Chondrocyte (in vitro differentiated cells): ENCODE measurements at places on chromosomes 4 and X.
A peak's percentile ranks its signal among the peaks of the same experiment; 100 is the strongest.

GRCh38 chrX:152245213-152245612 is 106.8 kb upstream of the MAGEA10 start:
- no peaks in the 10 kb centered on the region for H3K4me1 ChIP-seq
- no peak overlapping the region for H3K4me3 ChIP-seq
- H3K27ac ChIP-seq = no peak overlapping the region
- no peak for DNase-seq
- H3K36me3 ChIP-seq = no peaks in the 10 kb centered on the region

DNA sequence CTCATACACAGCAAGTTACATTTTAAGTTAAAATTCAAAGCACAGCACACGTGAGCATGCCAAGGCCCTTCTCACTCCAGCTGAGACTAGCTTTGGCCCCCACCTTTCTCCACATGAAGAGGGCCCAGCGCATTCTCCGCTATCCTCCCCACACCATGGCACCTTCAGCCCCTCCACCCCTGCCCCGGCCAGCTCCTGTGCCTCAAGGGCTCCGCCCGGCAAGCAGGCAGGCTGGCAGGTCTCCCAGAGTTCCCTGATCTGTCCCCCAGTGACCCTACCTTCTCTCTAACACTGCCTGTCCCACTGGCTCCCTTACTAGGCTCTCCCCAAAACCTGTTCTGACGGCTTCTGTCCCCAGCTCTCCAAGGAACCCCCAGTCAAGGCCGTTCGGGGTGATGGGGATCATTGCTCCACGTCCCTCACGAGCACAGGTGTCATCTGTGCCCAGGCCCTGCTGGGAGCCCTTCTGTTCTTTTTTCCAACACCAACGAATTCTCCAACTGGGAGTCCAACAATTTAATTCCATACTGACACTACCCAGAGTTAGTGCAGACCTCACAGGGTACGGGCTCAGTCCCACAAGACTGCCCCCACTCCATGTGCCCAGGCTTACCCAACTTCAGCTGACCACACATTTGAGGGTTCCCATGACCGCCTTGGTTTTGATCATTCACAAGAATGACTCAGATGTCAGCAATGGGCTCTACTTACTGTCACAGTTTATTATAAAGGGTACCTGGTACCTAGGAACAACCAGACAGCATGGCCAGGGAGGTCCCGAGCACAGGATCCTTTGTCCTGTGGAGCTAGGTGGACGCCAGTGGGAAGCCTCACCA is 4.2 kb downstream of the LETM1 start:
- H3K27me3 ChIP-seq = no peaks in the 10 kb centered on the region
- no peaks in the 10 kb centered on the region for H3K36me3 ChIP-seq
- DNase-seq = no peak
- no peak overlapping the region for H3K4me3 ChIP-seq
- no peak overlapping the region for H3K27ac ChIP-seq

DNA sequence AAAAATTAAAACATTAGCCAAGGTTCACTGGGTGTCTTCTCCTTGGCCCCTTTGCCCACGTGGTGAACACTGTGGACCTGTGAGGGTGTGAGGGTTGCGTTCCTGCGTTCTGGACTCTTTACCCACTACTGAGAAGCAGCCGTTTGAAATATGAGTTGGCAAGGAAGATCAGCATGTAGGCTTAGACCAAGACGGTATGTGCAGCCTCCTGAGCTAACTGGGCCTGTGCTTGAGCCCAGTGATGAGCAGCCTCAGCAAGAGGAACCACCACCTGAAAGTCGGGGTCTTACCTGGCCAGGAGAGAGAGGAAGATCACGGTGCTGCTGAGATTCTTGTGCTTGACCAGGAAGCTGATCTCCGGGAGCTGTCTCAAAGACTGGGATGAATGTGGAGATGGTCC is 19.5 kb downstream of the RGS12 start:
- H3K27me3 ChIP-seq = no peaks in the 10 kb centered on the region
- DNase-seq = no peak
- H3K4me1 ChIP-seq = peaks cover 8% of the 10 kb centered on the region
- H3K4me3 ChIP-seq = no peak overlapping the region
- no peak overlapping the region for H3K27ac ChIP-seq

GRCh38 chrX:153765138-153766079 is 1.4 kb downstream of the PLXNB3 start:
- peak overlapping the region; percentile 74 for H3K4me3 ChIP-seq
- H3K36me3 ChIP-seq = peaks cover 2% of the 10 kb centered on the region
- H3K4me1 ChIP-seq = peaks cover 11% of the 10 kb centered on the region
- no peaks in the 10 kb centered on the region for H3K27me3 ChIP-seq

DNA sequence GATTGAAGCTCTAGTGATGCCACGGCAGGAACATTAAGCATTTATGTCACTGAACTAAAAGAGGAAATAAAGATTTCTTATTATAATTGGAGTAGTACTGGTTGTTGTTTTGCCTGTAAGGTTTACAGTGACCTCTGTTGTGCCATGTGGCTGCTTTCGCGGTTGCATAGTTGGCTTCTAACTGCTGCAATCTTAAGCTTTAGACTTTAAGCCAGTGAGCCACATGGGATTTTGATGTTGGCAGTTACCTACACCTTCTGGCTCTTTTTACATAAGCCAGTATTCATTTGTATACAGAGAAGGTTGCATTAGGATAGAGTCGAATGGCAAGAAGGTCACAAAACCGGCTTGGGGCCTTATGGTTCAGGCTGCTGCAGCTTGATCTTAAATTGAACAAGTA is 1311.6 kb downstream of the RAPGEF2 start:
- no peaks in the 10 kb centered on the region for H3K27me3 ChIP-seq
- DNase-seq = no peak
- H3K27ac ChIP-seq = no peak overlapping the region
- no peak overlapping the region for H3K4me3 ChIP-seq
- peaks cover 3% of the 10 kb centered on the region for H3K4me1 ChIP-seq
